ENCODE measurements at places on chromosomes 6 and 20.
A peak's percentile ranks its signal among the peaks of the same experiment; 100 is the strongest.

DNA sequence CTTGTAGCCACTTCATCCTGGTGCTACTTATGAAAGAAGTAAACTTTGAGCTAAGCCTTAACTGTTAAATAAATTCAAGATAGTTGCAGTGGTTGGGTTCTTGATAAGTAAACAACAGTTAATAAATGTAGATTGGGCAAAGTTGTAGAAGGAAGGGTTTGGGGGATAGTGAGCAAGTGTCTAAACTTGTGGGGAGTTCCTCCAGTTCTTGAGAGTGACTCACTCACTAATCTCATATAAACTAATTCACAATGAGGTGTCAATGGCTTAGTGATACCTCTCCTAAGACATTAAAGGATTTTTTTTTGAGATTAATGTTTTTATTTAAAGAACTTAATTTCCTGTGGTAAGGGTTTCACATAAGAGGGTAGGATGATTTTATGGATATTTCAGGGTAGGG lies 507.4 kb downstream of the BMP2 start:
- no peak for DNase-seq

DNA sequence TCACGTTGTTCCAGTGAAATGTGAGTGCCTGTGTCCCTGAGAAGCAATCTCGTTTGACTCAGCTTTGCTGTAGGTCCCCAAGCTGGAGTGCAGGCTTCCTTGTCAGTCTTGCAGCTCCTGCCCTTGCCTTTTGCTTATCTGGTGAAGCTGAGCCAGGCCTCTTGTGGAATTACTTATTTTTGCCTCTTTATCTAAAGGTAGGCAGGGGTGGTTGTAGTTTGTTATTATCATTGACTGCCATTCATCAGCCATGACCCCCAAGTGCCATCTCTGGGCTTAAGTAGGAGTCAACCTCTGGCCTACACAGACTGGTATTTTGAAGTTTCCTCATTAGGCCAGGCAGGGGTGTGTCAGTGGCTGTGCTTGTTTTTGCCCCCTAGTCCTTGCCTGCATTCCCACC lies 2.1 kb downstream of the TMEM14B start:
- no peak for DNase-seq

GRCh38 chr6:106522562-106523250 lies 106.6 kb downstream of the RTN4IP1 start:
- no peak for DNase-seq

- no peak for DNase-seq
Measured at GRCh38 chr6:137601471-137601870, 107.3 kb upstream of the OLIG3 start.

- no peak for DNase-seq
Measured at GRCh38 chr6:90454836-90455427, 131.9 kb downstream of the MAP3K7 start.

GRCh38 chr6:73532293-73532692 lies 11.5 kb upstream of the EEF1A1 start:
- DNase-seq, result no peak

- no peak for DNase-seq
Measured at GRCh38 chr6:144007478-144008119, 460 bp downstream of the PLAGL1 start.

DNA sequence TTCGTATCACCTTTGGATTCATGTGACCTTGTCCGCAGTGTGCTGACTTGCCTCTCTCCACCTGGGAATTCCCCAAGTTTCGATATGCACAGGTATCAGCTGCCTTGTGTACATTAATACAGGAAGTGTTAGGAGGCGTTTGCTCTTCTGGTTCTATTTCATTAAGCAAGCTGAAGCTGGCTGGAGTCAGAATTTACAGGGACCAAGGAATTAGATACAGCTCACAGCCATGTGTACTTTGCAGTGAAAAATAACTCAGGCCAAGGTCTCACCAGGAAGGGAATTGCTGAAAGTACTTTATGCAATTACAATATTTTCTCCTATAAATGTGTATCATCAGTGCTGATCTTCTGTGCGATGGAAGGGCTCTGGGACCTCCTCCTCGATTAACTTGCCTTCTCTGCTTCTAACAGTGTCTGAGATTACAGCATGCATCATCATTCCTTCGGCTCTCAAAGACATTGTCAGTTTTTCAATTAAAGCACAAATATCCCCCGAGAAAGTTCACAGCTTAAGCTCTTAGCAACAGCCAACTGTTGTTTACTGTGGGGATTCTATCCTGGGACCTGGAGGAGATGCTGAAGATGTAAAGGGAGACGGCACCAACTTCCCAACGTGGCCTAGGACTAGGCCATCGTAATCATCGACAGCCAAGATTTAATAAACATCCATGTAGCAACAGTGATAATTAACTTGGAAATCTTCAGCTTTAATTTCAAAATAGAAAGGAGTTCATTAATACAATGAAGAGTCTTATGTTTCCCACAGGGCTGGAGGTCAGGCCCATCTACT lies 13.8 kb upstream of the TIAM2 start:
- DNase-seq, result no peak

DNA sequence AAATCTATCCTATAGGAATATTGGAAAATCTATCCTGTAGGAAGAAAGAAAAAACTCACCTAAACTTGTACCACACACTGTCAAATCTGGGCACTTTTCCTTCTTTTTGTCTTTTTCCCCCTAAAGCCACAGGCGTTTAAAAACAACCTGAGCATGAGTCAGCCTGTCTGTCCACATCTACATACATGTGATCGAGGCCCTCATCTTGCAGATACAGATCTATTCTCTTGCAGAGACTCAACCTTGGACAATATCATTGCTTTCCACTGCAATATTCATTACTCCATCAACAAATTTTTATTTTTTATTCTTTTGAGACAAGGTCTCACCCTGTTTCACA lies 95.9 kb upstream of the IYD start:
- DNase-seq, result no peak

DNA sequence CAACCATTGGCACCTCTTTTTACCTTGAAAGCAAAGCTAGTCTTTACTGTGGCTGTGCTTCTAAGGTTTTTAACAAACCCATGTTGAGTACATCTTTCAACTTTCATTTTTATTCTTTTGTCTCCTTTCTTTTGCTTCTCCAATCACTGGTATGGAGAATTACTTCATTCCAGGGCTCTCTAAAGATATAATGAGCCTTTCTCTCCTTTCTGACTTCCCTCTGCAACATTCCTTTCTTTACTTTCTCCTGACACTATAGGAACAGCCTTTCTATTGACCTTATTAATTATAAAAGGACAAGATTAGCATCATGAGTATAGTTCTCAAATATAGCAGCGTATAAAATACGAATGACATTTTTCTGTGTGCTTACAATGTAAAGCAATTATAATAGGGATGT lies 23.1 kb upstream of the KIAA0408 start:
- DNase-seq, result no peak

DNA sequence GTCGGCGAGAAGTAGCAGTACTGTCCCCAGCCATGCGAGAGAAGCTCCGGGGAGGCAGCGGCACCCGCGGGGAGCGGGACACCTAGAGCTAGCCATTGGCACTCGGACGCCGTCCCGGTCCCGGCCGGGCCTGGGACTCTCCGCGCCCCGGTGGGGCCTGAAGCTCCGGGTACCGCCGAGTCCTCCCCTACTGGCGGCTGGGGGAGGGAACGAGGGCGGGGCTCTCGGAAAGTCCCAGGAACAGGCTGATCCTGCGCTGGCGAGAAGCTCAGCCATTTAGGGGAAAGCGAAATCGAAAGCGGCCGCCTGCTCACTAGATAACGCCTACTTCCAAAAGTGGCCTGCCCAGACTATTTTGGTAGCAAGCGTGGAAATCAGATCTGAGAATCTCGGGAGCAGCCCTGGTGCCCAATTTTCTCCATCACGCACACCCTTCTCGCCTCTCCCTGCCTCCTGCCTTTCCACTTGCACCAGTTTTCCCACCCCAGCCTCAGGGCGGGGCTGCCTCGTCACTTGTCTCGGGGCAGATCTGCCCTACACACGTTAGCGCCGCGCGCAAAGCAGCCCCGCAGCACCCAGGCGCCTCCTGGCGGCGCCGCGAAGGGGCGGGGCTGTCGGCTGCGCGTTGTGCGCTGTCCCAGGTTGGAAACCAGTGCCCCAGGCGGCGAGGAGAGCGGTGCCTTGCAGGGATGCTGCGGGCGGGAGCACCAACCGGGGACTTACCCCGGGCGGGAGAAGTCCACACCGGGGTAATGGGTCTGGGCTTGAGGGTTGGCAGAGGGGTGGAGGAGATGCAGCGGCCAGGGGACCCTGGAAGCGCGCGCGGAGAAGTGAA lies at the start of the genes PSMB9 and TAP1:
PSMB9 (plus strand) TSS at position 652 of the 835 bp plus-strand sequence; CDS start at position 690, 38 bp downstream.
TAP1 (minus strand) TSS at position 164 of the 835 bp plus-strand sequence; CDS start at position 96, 68 bp downstream.
- peak; percentile 93 for DNase-seq

GRCh38 chr6:26743157-26743821 lies 83.7 kb upstream of the ZNF322 start:
- DNase-seq, result no peak

- no peak for DNase-seq
Measured at GRCh38 chr20:18421608-18422007, 45.2 kb downstream of the DZANK1 start.

DNA sequence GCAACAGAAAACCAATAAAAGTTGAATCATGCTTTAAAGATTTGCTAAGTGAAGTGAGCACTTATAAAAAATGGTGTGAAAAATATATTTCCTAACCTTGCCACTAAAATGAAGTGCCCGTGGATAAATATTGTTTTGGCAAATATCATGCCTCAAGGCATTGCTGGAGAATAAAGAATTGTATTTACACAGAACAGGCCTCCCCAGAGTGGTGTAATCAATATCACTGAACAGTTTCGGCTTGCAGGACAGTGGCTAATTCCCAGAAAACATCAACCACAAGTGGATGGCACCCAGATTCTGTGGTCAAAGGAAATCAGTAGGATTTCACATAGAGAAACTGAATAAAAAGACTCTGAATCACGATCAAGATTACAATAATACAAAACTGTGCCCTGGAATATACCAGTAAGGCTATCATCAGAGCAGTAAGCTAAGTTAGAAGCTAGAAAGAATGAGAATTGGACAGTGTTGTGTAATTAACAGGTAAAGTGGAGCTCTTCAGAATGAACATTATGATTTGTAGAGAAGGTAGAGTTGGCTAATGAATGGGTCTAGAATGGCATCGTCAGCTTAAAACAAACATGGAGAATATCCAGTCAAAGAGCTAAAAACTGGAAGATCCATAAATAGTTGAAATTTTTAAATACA lies 1026.9 kb upstream of the ADGRB3 start:
- no peak for DNase-seq

- no peak for DNase-seq
Measured at GRCh38 chr6:67493682-67494081, 1141.4 kb upstream of the ADGRB3 start.

DNA sequence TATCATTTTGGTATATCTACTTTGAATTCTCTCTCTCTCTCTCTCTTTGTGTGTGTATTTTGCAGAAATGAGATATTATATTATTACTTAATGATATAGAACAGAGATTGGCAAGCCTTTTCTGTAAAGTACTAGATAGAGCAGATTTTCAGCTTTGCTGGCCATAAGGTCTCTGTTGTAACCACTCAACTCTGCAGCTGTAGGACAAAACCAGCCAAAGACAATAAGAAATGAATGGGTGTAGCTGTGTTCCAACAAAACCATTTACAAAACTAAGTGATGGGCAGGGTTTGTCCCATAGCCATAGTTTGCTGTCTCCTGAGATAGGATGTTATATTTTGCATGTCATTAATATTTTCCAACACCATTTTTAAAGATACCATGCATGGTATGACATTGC lies 91.2 kb upstream of the TSHZ2 start:
- no peak for DNase-seq

DNA sequence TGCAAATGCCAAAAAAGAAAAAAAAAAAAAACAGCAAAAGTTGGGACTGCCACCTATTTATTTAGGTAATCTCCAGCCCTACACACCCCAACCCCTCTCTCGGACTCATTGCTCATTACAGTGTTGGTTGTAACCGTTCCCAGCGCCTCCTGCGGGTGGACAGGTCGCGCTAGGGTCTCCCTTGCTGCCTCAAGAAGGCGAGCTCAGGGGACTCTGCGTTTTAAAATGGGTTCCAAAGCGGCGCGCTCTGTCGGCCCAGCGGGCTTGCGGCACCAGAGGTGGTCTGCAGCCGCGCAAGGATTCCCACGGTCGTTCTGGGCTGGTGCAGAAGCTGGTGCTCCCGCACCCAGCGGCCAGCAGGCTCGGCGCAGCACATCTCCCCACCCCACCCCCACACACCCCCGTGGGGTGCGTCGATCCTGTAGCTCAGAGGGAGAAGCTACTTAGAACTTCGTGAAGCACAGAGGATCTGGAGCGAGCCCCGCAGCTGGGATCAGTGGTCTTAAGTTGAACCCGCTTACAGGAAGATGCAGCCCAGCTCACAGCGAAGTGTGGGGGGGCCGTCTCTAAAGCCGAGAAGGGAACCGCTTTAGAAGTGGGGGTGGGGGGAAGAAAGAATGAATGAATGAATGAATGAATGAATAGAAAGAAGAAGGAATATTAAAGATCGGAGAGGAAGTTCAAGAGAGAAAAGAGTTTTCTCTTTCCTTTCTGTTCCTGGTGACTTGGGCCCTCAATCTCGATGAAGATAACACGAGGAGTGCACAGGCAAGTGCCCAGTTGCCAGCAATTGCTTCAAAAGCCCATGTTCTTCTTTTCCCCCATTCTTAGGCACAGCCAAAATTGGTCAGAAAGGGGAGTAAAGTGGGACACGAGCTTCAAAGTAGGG lies 780 bp downstream of the TFAP2A start:
- no peak for DNase-seq

- DNase-seq, result no peak
Measured at GRCh38 chr6:82057846-82058554, 189.5 kb downstream of the IBTK start.

DNA sequence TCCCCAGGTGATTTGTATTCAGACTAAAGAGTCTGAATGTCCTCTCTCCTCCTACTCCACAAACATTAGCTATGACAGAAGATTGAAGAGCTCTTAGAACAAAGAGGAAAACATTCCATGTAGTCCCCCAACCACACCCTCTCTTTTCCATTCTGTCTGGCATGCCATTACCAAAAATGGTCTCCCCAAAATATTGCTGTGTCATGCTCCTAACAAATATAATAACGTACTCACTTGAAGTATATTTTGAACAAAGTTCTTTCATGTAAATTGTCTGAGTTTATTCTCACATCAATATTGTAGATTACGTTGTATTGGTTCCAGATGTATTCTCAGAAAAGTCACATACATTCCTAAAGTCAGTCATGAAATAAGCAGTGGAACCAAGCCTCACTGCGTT lies 467.3 kb upstream of the IRAK1BP1 start:
- DNase-seq, result no peak

DNA sequence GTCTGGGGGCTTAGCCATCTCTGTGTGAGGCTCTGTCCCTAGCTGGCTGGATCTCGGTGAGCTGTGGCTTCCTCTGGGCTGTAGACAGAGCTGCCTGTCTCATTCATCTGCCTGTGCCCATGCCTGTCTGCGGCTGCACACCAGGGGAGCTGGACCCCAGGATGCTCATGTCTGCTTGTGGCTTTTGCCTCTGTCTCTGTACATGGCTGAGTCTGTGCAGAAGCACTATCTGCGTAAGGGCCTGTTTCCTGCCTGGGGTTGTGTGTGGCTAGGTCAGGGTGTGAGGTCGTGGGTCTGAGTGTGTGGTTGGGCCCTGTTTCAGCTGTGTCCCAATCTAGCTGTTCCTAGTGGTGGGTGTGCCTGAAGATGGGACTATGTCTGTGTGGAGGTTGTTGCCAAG lies 68.2 kb downstream of the CDH22 start:
- DNase-seq, result no peak
